ENCODE measurements at places on chromosomes 2 and 18.

- DNase-seq = no peak
Measured at GRCh38 chr18:40962784-40963183, 992.2 kb upstream of the PIK3C3 start.

GRCh38 chr2:82342356-82342755 lies 2037.8 kb upstream of the LRRTM1 start:
- no peak for DNase-seq

DNA sequence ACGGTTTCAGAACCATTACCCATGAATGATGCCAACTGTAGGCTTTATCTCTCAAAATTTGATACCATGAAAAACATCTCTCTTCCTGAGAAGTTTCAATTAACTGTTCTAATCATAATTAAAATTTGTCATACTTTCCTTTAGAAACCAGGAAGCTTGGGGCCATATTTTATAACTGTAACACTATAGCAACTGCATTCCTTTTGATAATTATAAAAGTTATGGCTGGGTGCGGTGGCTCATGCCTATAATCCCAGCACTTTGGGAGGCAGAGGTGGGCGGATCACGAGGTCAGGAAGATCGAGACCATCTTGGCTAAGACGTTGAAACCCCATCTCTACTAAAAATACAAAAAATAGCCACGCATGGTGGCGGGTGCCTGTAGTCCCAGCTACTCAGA lies 70.6 kb downstream of the DNAH7 start:
- DNase-seq = no peak

GRCh38 chr2:14348247-14348646 lies 284.3 kb upstream of the LRATD1 start:
- DNase-seq = no peak

GRCh38 chr2:189698020-189698887 lies 23.8 kb downstream of the ANKAR start:
- peak; percentile 75 for DNase-seq

- DNase-seq = no peak
Measured at GRCh38 chr2:66145490-66145889, 289.4 kb upstream of the MEIS1 start.

DNA sequence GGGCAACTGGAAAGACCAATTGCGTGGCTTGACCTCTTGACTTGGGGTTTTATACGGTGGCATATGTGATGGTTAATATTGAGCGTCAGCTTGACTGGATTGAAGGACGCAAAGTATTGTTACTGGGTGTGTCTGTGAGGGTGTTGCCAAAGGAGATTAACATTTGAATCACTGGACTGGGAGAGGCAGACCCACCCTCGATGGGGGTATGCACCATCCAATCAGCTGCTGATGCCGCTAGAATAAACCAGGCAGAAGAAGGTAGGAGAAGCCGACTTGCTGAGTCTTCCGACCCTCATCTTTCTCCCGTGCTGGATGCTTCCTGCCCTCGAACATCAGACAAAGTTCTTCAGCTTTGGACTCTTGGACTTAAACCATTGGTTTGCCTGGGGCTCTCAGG lies 34.2 kb upstream of the YPEL5 start:
- no peak for DNase-seq

DNA sequence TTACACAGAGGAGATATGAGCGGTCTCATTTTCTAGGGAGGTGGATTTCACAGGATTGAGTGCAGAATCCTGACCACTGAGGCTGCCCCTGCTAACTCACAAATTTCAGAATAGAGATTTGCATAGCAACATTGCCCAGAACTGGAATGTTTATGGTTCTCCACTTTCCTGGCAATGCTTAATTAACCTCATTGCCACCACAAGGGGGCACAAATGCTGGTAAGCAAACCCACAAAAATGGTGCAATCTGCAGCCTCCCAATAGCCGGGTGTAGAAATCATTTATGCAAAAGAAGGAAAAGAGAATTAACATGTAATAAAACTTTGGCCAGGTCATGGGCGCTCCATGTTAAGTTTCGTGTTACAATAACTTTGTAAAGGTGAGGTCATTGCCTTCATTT lies 112.4 kb downstream of the CYRIA start:
- DNase-seq = peak; percentile 54

- DNase-seq = no peak
Measured at GRCh38 chr18:72973841-72974240, 106.1 kb upstream of the NETO1 start.

DNA sequence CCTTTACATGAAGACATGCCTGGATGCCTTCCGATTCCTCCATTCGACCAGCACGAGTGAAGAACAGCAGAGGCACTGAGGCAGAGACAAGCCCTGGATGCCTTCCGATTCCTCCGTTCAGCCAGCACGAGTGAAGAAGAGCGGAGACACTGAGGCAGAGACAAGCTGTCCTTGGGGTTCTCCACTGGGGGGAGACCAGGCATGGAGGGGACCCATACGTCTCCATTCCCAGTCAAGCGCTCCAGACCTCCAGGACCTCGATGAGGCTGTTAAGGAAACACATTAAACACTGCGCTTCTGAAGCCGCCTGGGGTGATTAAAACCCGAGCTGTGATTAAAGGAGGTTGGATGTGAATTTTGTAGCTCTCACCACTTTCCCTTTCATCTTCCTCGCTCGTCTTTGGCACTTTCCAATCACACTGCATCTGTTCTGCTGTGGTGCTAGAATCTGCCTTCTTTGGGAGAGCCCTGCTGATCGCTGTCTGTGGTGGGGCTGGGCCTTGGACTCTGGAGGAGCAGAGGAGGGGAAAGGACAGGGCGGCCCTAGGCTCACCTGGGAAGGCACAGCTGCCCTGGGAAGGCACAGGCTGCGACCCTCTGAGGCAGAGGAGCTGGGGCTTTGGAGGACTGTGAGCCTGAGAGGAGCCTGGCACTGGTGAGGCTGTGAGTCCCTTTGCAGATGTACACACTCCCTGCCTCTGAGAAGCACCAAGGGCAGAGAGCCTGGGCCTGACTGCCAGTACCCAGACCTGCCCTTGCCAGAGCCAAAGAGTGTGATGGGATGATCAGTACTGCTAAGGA lies 463.1 kb upstream of the HS6ST1 start:
- DNase-seq = no peak

DNA sequence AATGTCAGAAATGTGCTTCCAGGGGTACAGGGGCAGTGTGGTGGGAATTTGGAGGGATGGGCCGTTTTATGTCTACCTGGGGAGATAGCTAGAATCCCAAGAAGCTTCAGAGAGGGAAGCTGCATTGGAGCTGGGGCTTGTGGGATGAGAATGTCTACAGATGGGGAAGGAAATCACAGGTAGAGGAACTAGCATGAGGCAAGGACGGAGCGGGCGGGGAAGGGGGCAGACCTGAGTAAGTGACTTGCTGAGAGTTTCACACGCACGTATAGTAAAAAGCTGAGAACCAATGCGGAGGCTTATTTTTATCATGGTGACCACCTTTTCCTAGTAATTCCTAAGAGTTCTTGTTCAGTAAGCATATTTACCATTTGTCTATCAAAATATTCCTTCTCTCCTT lies 6.3 kb downstream of the C2orf80 start:
- DNase-seq = no peak

DNA sequence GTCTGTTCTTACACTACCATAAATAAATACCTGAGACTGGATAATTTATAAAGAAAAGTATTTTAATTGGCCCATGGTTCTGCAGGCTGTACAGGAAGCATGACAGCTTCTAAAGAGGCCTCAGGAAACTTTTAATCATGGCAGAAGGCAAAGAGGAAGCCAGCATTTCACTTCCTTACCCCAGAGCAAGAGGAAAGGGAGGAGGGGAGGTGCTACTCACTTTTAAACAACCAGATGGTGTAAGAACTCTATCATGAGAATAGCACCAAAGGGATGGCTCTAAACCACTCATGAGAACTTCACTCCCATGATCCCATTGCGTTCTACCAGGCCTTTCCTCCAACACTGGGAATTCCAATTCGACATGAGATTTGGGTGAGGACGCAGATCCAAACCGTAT lies 344.4 kb upstream of the SLC39A10 start:
- no peak for DNase-seq

DNA sequence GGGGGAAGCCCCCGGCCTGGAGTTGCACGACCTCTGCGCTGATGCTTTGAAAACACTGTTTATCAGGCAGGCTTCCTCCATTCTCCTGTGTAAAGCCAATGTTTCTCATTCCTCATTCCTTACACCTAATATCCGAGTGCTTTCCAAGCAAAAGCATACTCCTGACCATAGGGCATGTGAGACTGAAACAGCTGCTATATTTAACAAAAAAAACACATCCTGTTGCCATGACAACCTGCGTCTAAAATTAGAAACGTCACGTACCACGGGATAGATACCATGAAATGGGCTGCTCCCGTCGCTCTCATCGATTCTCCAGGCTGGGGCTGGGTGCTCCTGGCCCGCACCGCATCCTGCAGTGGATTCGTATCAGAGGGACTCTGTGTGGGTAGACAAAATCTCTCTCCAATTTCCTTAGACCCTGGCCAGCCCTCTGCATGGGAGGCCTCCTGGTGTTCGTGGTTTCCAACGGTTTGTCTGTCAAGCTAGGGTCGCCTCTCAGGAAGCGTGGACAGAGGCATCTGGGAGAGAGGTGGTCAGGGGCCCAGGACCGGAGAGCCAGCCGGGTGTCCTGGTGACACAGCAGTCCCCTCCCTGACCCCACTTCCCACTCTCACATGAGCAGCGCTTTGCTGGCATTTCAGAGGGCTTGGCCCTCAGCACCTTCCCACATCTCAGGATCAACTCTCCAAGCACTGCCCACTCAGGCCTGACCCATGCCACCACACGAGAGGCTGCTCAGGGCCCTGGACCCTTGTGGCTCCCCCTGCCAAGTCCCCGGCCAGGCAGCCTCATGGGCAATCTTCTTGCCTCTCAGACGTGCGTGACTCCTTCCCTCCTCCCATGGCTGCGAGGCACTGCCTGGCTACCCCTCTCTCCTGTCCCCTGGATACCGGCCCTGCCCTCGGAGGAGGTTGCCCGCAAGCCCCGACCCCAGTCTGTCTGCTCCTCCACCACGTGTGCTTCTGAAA lies 268.1 kb downstream of the NDUFA10 start:
- DNase-seq = no peak

- no peak for DNase-seq
Measured at GRCh38 chr2:159155791-159156190, 130.7 kb downstream of the WDSUB1 start.

DNA sequence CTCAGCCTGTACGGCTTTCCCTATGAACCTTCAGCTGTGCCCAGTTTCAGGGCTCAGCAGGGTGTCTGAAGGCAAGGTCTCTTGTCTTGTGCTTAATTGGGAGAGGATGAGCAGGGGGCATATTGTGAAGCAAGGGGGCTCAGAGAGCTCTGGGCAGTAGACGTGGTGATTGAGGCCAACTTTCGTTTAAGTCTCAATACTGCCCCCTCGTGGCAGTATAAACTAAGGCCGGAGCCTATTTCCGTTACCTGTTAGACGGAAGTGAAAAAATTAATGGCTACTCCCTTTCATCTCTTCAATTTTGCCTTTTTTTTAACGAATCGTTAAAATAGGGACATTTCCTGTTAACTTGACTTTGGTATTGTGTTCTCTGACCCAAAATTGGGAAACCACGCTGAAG lies 193.4 kb downstream of the TDRD15 start:
- DNase-seq = peak; percentile 52

- no peak for DNase-seq
Measured at GRCh38 chr18:79355433-79356335, 40.0 kb upstream of the NFATC1 start.

GRCh38 chr2:12057436-12058166 lies 311.2 kb downstream of the LPIN1 start:
- DNase-seq = no peak

DNA sequence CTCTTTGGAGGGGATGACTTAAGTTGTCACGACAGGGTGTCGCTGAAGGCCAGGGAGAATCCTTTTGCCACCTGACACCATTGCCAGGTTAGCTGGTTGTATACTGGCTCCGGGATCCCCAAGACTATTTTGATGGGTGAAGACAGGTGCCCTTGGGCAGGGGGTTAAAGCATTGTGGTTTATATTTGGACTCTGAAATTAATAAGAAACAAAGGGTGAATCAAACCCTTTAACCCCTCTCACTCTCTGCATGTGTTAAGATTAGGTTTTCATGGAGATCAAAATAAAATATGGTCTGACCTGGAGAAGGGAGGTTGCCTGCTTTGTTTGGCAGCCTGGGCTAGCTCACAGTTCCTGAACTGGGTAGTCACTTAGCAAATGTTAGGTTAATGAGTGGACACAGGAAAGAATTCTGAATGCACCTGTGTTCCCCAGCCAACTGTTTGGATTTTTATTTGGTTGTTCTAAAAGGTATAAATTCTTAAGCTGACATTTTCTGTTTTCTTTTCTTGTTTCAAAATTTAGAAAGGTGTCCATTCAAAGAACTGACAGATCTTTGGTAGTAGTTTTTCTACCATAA lies 301.7 kb downstream of the KCNS3 start:
- no peak for DNase-seq

DNA sequence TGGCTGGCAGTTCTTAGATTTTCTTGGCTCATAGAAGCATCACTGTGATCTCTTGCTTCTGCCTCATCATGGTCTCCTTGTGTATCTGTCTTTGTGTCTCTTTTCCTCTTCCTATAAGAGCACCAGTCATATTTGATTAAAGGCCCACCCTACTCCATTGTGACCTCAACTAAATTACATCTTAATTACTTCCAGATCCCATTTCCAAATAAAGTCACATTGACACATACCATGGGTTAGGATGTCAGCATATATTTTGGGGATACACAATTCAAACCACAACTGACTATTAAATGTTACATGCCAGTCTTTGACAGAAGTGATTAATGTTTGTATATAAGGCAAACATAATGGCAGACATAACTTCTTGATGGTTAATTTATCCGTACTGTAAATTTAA lies 27.3 kb upstream of the TMX3 start:
- DNase-seq = no peak

GRCh38 chr2:148875387-148876051 lies 492 bp downstream of the KIF5C start:
- no peak for DNase-seq

- DNase-seq = peak; percentile 12
Measured at GRCh38 chr2:85888020-85888683, 638 bp downstream of the ST3GAL5 start.

DNA sequence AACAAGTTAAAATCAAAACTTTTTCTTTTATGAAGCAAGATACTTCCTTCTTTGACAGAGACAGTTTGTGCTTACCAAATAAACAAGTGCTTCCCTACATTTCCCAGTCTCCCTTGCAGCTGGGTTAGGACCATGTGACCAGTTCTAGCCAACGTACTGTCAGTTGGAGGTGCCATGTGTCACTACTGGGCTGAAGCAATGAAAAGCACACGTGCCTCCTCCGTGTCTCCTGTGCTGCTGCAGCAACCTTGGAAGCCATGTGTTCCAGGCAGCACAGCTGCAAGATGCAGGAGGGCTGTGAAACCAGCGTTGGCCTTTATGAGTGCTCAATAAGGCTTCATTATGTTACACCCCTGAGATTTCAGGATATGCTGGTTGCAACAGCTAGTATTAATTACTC lies 93.2 kb downstream of the DHRS9 start:
- no peak for DNase-seq

DNA sequence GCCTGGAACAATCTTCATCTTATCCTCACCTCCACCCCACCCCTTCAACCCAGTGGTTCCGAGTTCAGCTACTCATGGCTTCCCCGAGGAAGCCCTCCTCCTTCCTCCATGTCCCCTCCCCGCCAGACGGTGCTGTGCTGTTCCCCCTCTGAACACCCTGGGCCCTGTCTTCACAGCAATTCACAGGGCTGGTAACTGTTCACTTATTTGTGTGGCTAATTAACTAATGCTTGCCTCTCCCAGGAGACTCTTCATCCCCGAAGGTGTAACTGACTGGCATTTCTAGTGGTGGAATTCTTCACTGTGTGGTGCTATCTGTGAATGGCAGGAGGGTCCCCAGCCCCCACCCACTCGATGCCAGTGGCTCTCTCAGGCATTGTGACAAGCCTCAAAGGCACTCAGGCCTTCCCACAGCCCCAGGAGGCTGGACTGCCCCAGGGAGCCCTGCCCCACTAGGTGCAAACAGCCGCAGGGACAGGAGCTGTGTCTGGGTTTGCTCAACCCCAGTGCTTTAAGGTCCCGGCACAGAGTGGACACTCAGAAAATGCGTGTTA lies 133.7 kb upstream of the ID2 start:
- no peak for DNase-seq
